ENCODE measurements at places on chromosomes 5 and 9.

GRCh38 chr9:12730927-12731326 is 37.7 kb downstream of the TYRP1 start:
- DNase-seq, result no peak

DNA sequence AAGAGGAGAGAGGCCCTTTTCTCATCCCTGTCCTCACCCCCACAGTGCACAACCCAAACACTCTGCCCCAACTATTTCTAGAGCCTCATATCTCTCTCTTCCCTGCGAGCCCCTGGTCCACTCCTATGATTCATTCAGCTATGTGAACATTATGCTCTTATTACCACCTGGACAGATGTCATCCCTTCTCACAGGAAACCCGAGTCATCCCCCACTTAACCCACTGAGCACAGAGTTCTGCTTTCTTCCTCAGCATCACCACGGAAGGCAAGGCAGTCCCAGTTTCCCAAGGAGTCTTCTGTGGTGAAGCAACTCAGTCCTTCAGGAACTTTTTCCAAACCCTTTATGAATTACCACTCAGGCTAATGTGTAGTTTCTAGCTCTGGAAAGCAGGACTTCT is 1.3 kb downstream of the DNAI1 start:
- DNase-seq, result no peak

GRCh38 chr5:6729386-6730310 is 16.4 kb downstream of the TENT4A start:
- DNase-seq, result peak; percentile 39

- DNase-seq, result no peak
Measured at GRCh38 chr5:1514027-1514818, 9.5 kb downstream of the LPCAT1 start.

DNA sequence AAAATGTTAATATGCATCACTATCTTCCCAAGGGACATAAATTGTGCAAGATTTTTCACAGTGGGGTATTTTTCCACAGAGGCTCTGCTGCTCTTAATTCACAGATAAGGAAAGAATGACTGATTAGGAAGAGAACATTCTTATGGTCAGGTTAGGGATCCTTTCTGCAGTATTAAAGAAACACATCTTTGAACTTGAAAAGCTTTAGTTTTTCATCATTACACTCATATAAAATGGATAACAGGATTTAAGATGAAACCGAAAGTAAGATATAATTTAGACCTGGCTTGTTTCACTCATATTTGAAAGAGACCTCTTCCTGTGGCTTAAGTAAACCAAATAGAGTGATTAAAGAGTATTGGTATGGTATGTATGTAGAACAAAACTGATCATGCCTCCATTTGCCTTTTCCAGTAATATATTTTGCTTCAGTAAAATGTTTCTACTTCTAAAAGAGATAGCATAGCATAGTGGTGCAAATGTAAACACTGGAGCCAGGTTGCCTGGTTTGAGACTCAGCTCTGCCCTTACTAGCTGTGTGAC is 160.0 kb downstream of the PRR16 start:
- DNase-seq, result no peak

GRCh38 chr5:168162464-168162863 is 129.0 kb upstream of the WWC1 start:
- DNase-seq, result no peak

- no peak for DNase-seq
Measured at GRCh38 chr5:158133369-158133768, 274.4 kb upstream of the CLINT1 start.

GRCh38 chr5:136036293-136036911 is 7.6 kb downstream of the TGFBI start:
- DNase-seq, result no peak

DNA sequence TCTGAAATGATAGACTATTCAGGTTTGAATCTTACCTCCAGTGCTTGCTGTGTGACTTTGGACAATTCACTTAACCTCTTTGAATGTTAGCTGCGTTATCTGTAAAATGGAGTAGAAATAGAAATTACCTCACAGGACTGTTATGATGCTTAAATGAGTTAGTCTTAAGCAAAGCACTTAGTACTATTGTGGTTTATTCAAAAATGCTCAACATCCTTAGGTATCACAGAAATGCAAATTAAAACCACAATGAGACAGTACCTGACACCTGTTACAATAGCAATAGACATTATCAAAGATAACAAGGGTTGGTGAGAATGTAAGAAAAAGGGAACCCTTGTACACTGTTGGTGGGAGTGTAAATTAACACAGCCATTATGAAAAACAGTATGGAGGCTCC is 77.6 kb upstream of the FREM1 start:
- no peak for DNase-seq

- no peak for DNase-seq
Measured at GRCh38 chr5:168182269-168182668, 109.2 kb upstream of the WWC1 start.

- DNase-seq, result no peak
Measured at GRCh38 chr5:89584339-89584956, 701.5 kb upstream of the MEF2C start.
